ENCODE measurements at places on chromosomes 12 and 14.

DNA sequence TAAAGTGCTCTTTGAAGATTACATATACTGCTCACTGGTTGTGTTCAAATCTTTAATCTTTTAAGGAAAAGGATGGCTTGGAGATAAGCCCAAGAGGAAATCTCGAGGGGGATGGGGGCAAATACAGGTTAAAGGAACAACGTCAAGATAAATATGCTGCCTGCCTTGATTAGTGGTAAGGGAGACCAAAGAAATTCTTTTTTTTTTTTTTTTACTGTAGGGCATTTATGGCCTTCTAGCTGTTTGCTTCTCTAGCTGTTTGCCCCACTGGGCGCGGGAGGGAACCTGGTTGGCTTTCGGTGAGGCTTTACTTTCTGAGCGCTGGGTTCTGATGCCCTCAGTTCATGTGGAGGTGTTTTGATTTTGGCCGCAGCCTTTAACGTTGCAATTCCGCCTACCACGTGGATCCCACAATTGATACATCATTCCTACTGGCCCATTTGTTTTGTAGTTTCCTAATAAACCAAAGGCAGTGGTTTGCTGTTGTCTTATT lies 5.7 kb downstream of the CCND2 start:
- no peak for DNase-seq

GRCh38 chr14:74705613-74706500 lies 7.0 kb downstream of the AREL1 start:
- DNase-seq = no peak

DNA sequence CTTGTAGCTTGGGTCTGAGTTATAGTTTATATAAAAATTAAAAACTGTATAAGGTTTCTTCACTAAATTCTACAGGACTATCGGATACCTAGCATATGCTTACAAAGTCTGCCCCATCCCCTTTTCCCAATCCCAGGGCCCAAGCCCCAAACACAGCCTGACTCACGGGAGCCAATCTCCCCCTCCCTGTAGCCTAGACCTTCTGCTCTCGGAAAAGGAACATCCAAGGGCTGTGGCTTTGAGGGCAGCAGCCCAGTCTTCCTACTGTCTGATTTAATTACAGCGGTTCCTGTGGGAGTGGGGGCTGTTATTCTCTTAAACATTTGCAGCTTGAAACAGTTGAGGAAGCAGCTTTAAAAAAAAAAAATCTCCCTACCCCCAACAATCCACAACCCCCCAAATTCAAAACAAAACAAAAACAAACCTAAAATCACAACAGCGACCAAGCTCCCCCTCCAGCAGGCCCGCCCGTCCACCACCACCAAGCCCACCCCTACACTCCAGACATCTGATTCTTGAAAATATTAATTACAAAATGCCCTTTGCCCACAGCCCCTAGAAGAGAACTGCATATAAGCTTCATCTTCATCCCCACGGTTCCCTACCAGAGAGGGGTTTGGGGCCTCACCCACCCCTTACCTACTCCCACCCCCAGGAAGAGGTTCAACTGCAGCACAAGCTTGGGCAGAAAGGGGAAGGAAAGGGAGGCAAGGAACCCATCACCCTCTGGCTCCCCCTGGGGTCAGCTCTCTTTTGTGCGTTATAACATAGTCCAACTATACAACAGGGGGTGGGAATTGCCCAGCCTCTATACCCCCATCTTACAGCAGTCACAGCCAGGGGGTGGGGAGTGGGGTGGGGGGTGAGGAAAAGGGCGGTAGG lies 1.1 kb upstream of the PRKAG1 start:
- DNase-seq = peak; percentile 55

GRCh38 chr12:71718611-71719010 lies 32.7 kb downstream of the TMEM19 start:
- DNase-seq = no peak

- no peak for DNase-seq
Observed at GRCh38 chr14:81429028-81429427, 28.9 kb upstream of the STON2 start.

DNA sequence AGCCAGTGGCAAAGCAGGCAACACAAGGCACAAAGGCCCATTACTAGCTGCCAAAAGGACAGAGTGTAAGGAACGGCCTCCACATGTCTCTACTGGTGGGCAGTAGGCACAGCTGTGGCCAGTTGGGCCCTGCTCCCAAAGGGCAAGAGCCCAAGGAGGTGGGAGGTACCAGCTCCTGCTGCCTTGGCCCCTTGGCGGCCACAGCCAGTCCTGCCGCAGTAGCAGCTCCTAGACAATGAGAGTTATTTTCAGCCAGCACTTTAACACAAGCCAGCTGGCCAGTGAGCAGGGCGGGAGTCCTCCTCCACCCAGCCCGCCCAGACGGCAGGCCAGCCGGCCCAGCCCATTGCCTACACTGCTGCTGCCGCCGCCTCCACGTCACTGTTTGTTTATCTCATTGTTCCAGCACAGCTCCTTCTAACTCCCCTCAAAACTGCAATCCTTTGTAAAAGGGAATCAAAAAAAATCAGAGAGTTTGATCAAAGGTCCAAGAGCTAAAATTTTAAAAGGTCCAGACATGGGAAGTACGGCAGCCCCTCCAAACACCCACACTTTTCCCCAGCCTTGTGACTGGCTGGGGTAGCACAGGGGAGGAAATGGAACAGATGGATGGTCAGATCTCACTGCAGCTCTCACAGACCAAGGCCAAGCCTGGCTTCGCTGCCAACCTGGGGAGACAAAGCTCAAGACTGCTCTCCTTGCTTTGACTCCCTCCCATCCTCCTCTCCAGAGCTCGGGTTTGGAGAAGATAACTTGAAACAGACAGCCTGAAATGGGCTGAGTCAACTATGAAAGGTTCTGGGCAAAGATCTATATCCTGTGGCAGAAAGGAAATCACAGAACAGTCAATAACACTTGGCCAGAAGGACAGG lies 33.5 kb downstream of the FMNL3 start:
- peak; percentile 16 for DNase-seq

GRCh38 chr14:85041618-85042017 lies 488.3 kb upstream of the FLRT2 start:
- no peak for DNase-seq

- DNase-seq = no peak
Observed at GRCh38 chr12:114711689-114712152, 27.7 kb upstream of the TBX3 start.

DNA sequence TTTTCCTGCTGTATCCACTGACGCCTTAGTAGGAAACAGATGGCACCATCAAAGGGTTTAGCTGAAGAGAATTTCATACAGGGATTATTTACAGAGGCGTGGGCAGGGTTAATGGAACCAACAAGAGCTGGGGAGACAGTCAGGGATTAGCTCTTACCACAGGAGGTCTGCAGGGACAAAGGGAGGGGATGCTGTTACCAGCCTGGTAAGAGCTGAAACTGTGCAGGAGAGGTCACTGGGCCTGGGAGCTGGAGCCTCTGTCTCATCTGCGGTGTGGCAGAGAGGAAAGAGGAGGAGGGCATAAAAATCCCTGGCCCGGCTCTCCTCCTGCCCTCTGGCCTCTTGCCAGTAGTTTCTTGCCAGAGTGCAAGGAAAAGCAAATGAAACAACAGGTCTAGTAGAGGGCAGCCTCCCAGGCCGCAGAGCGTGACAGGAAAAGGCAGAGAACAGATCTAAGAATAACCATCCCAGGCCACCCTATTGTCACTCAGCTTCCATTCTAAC lies 18.9 kb upstream of the POC1B start:
- no peak for DNase-seq

DNA sequence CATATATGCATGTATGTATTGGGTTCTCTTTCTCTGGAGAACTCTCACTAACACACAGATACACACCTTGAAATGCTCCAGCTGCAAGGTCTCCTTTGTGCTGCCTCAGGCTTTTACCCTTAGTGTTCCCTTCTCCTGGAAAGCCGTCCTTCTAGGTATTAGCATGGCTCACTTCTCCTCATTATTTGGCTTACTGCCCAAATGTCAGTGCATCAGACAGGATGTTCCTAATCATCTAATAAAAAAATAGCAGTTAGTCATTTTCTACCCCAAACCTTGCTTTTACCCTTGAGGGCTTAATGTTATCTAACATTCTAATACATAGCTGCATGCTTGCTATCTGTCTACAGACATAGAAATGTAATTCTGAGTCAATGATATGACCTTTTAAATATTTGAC lies 109.0 kb upstream of the SLC16A7 start:
- no peak for DNase-seq

GRCh38 chr14:85060121-85060520 lies 469.8 kb upstream of the FLRT2 start:
- DNase-seq = no peak

- peak; percentile 33 for DNase-seq
Observed at GRCh38 chr12:106284358-106285105, 18.0 kb upstream of the TCP11L2 start.

GRCh38 chr12:110312581-110313360 lies 31.7 kb downstream of the ATP2A2 start:
- peak; percentile 39 for DNase-seq

- no peak for DNase-seq
Observed at GRCh38 chr12:90842477-90842876, 112.5 kb downstream of the CCER1 start.

DNA sequence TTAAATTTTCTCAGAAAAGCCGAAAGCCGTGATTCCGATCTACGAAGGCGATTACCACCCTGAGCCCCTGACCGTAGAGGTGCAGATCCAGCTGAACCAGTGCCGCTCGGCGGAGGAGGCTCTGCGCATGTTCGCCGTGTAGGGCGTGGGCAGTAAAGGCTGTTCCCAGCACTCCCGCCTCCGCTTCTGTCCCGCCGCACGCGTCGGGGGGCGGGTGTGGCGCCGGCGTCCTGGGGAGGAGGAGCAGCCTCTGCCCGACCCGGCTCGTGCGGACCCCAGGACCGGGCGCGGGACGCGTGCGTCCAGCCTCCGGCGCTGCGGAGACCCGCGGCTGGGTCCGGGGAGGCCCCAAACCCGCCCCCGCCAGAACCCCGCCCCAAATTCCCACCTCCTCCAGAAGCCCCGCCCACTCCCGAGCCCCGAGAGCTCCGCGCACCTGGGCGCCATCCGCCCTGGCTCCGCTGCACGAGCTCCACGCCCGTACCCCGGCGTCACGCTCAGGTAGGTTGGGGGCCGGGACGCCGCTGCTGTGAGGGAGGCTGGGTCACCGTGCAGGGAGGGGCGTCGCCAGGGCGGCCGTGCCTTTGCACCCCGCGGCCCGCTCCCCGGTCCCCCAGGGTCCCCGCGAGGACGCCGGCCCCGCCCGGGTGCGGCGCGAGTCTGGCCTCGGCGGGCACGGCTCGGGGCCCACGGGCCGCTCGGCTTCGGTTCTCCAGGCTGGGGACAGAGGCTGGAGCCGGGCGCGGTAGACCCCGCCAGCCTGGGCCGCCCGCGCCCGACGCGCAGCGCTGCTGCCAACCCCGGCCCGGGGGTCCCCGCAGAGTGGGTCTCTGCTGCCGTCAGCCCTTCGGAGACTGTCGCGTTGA lies at the start of gene B3GNT4:
TSS of gene B3GNT4 (plus strand) at position 409 of the 866 bp plus-strand sequence. CDS start 910 bp downstream, outside the sequence.
- peak; percentile 76 for DNase-seq

- no peak for DNase-seq
Observed at GRCh38 chr14:43692706-43693105, 814.4 kb downstream of the FSCB start.

- peak; percentile 73 for DNase-seq
Observed at GRCh38 chr12:123937707-123938591, 34.7 kb downstream of the CCDC92 start.

GRCh38 chr14:89571491-89571890 lies 154.5 kb upstream of the FOXN3 start:
- no peak for DNase-seq

DNA sequence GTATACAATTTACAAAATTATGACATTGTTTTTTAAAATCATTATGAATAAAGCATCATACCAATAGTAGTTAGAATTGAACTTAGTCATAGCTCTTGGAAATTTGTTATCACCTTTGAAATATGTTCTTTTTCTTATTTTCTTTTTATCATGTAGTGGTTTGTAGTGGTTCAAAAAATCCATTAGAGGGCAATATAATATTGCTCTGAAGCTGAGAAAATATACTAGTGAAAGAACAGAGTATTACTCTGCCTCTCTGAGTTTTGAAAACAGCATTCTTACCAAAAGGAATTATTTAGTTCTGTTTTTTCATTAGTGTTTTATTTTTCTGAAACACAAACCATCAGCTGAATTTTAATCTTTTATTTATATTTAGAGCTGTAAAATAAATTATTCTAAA lies 76.2 kb downstream of the PDZRN4 start:
- no peak for DNase-seq

GRCh38 chr14:91113829-91114078 lies at the start of gene DGLUCY:
DGLUCY (plus strand) TSS chr14:91114073; CDS start chr14:91160295, 46,222 bp downstream.
- peak; percentile 80 for DNase-seq

DNA sequence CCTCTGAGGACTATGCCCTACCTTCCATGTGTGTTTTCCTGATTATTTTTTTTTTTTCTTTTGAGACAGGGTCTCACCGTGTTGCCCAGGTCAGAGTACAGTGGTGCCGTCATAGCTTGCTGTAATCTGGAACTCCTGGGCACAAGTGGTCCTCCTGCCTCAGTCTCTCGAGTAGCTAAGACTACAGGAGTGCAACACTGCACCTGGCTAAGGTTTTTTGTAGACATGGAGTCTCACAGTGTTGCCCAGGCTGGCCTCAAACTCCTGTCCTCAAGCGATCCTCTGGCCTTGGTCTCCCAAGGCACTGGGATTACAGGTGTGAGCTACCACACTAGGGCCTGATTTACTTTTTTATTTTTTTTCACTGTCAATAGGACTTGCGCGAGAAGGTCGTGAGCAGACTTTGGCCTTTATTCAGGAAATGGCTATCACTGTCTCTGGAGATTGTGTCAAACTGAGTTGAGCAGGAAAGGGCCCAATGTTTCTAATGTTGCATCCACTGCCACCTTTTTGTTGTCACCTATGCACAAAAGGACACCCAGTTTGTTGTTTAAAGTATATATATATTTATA lies 47.7 kb downstream of the FLRT2 start:
- no peak for DNase-seq

DNA sequence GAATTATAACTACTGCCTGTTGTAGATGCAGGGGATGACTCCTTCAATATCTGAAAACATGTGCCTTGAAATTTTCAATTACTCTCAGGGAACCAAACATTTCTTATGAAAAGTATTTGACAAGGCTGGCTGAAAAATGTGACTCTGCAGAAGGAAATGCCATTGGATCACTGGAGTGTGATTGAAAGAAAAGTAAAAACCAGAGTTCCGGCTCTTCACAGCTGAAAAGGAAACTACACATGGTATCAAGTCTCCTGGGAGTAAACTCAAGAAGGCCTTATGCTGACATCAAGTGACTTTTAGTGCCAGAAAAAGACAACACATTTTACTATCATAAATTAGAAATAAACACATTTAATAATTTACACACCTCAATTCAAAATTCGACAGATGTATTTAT lies 693.0 kb downstream of the LRFN5 start:
- no peak for DNase-seq

GRCh38 chr12:56358836-56359532 lies 923 bp downstream of the STAT2 start:
- peak; percentile 38 for DNase-seq

Measured in activated CD4-positive, alpha-beta memory T cell treated with anti-CD3 and anti-CD28 coated beads for 36 hours (primary cell).